ENCODE measurements at places on chromosomes 11 and 22.

DNA sequence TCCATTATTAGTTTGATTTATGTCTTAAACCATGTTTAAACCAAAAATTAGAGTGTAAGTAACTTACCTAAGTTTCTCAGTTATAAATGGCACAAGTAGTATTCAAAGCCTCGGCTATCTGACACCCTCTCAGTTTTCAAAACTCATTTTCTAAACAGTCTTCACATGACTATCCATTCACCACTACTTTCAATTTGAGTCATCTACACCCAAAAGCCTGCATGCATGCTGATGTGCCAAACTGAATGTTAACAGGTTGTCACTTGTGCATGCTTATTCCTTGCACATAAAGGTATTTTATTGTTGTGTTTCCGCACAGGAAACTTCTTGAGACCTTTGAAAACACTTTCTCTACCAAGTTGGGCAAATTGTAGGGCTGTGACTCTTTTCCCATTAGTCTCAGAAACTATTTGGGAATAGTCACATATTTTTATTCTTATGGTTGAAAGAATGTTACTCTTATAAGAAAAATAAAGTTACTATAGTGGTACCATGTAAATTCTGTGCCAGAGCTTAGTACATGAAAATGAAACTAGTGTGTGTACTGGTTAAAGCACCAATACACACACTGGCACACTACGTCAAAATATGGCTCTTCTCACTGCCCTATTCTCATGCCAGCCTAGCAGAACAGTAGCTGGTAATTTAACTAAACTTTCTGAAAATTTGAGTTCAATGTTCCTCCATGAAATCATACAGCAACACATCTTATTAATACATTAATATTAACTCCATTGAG, 2.2 kb upstream of the OR51E2 start:
- DNase-seq, result no peak

DNA sequence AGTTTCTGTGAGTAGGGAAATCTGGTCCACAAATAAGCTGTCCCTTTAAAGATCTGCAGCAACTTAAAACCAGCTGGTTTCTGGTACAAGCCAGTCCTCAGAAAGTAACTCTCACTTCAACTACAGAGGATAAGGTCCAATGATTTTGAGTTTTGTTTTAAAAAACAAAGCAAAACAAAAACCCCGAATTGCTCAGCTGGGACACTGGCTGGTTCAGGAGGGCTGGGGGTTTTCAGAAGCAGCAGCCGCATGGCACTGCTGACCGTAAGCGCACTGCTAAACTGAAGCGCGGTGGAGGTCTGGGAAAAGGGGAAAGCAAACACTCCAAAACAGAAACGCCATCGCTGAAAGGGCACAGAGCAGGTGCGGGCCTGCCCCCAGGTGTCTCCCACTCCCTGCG, 59.7 kb downstream of the MICAL3 start:
- DNase-seq, result no peak

GRCh38 chr11:7520981-7521487, 7.2 kb downstream of the PPFIBP2 start:
- DNase-seq, result no peak

DNA sequence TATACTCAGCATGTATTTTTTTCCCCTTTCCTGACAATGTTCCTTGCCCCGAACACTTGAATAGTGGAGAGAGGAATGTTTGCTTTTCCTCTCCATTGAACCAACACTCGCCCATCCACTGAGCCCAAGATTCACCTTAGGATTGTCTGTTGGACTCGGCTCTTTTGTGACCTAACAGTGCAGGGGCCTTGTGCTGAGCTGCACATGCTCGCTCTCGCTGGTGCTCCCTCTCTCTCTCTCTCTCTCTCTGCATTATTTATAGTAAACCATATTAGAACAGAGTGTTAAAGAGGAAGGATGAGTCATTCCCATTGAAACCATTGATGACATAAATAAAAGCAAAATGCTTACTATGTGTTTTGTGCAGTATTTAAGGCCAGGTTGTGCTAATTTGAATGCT, 20.7 kb downstream of the ZBTB16 start:
- DNase-seq, result no peak

- no peak for DNase-seq
These were observed 5.7 kb downstream of the UPK3A start for GRCh38 chr22:45290410-45290936.

GRCh38 chr11:65532388-65533064, 7.6 kb downstream of the SCYL1 start:
- DNase-seq, result no peak

GRCh38 chr11:77411137-77411707, 62.7 kb downstream of the PAK1 start:
- no peak for DNase-seq

GRCh38 chr11:85042361-85042760, 584.8 kb downstream of the DLG2 start:
- DNase-seq, result no peak

DNA sequence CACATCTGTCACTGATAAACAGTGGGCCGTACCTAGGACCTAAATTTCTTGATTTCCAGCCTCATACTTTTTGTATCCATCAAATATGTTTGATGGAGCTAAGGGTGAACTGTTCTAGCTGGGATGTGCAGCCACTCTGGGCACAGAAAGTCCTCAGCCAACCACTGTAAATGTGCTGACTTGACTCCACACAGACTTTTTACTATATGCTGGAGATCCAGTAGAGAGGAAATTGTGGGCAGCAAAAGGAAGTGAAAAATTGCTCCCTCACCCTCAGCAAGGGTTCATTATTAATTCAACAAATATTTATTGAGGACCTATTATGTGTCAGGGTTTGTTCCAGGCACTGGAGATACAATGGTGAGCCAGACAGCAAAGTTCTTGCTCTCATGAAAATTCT, 54.2 kb upstream of the AMPD3 start:
- no peak for DNase-seq

DNA sequence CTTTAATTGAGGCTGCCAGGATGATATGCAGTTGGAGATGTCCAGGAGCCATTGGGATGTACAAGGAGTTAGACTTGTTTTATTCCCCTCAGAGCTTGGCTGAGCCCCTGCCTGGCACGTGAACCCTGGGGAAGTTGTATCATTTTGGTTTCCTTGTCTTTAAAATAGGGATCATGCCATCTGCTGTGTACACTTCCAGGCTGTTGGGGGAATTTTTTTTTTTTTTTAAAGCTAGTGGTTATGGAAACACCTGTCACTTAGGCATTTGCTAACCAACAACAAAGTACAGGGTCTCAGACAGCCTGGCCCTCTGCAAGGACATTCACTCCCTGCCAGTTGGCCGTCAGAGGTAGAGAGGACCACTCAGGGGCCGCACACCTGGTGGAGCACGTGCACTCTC, 8.5 kb upstream of the RAB1B start:
- no peak for DNase-seq

- DNase-seq, result no peak
These were observed 55.3 kb upstream of the CD44 start for GRCh38 chr11:35083431-35084238.

DNA sequence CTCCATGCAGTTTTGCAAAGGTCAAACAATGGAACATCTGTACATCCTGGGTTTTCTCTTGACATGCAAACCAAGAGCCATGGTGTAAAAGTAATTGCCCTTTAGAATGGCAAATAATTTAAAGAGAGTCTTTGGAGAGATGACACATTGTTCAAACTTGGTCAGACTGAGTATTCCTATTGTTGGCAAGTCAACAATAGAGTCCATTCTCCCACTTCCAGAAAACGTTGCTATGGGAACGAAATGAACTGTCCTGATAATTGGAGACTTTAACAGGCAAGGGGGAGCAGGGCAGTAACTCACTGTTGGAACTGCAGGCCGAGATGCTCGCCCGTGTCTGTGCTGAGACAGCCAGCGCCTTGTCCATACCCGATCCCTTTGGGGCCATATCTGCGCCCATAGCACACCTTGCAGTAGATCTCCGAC, 13.9 kb downstream of the CSRP3 start:
- no peak for DNase-seq

GRCh38 chr11:76667271-76667818, 3.2 kb downstream of the LRRC32 start:
- peak; percentile 65 for DNase-seq

- DNase-seq, result no peak
These were observed 82.9 kb downstream of the EXT2 start for GRCh38 chr11:44178381-44178780.

GRCh38 chr22:26922806-26923205, 265.4 kb downstream of the MIAT start:
- no peak for DNase-seq

DNA sequence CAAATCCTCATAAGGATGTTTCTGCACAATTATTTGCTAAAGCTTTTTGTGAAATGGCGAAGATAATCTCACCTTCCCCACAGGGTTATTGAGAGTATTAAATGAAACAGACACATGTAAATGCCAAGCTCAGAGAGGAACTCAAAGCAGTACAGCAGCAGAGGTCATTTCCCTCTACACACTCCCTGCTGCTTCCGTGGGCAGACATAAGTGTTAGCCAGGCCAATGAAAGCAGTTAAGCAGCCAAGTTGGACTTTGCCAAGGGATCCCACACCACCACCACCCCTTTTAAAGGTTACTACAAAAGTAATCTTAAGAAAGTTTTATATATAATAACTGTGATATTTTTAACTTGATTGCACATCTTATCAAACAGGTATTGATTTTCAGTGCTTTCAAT, 4.0 kb upstream of the FAM111A start:
- DNase-seq, result no peak

GRCh38 chr22:47061226-47061625, 298.8 kb downstream of the TBC1D22A start:
- DNase-seq, result peak; percentile 56

DNA sequence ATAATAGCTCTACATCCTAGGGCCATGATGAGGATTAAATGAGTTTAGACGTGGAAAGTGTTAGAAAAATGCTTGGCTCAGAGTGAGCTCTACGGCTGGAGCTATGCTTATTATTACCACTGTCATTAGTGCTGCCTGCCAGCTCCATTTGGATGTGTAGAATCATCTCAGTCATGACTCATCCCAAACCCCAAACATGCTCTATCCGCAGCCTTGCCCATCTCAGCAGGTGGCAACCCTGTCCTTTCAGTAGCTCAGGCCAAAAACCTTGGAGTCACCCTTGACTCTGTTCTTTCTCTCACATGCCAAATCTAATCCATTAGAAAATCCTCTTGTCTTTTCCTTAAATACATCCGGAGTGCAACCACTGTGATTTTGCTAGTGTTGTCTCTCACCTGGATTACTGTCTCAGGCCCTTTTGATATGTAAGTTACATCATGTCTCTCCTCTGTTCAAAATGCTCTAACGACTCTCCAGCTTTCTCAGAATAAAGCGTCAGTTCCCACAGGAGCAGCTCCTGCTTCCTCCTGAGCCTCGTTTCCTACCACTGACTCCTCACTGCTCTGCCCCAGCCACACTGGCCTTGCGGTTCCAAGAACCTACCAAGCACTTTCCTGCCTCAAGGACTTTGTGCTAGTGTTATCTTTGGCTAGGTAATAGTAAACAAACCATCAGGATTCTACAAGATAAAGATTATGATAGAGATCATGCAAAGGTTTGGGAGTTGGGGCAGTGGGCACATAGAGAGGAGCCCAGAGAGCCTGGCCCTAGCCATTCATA, 10.5 kb upstream of the CHRM1 start:
- DNase-seq, result peak; percentile 8
